Right renal cortex interstitium (tissue), 3 donors: ENCODE measurements at places on chromosomes 4 and X. TPM values are rescaled to one million over a fixed set of nuclear protein-coding genes. Genes with fewer than 3 reads are reported as not detected.

The C4orf46 gene
- 20.3 TPM for polyA plus RNA-seq

The PPP1R3F gene
- 5.8 TPM for polyA plus RNA-seq

The GABRE gene
- 3.8 TPM for polyA plus RNA-seq

The SLC49A3 gene
- polyA plus RNA-seq, result 2.8 TPM
